ENCODE measurements at places on chromosomes 16 and 17.

GRCh38 chr16:85767531-85767930, 16.6 kb upstream of the C16orf74 start:
- peak; percentile 95 for DNase-seq

GRCh38 chr16:26598061-26598460, 468.7 kb upstream of the C16orf82 start:
- peak; percentile 37 for DNase-seq

GRCh38 chr17:3910420-3911270, 5.6 kb downstream of the P2RX1 start:
- DNase-seq: no peak

GRCh38 chr17:46109603-46110189, 83.5 kb downstream of the KANSL1 start:
- DNase-seq: no peak

DNA sequence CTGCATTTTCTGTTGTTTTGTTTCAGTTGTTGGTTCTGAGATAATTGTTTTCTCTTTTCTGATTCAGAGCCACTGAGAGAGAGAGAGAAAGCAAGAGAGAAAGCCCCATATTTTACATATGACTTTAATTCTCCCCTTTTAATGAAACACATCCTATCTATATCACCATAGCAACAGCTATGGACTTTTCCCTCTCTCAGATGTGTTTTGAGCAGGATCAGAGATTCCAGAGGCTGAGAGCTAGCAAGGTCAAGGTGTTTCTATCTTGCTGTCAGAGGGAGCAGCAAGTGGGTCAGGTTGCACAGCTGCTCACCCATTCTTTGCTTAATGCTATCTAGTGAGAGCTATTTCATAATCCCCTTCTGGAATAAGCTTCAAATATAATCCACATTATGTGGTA, 415.9 kb downstream of the CA10 start:
- no peak for DNase-seq

DNA sequence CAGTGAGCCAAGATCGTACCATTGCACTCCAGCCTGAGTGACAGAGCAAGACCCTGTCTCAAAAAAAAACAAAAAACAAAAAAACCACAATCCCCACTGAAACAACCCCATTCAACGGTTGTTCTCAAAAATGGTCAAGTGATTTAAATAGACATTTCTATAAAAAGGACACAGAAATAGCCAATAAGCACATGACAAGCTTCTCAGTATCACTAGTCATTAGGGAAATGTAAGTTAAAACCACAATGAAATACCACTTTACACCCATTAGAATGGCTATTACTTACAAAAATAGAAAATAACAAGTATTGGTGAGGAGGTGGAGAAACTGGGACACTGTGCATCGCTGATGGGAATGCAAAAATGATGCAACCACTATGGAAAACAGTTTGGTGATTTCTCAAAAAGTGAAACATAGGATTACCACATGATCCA, 26.6 kb upstream of the MYLK3 start:
- DNase-seq: no peak

GRCh38 chr17:41680426-41681040, 8.2 kb upstream of the EIF1 start:
- DNase-seq: no peak

GRCh38 chr16:78574571-78574970, 475.1 kb downstream of the WWOX start:
- no peak for DNase-seq

GRCh38 chr16:71911121-71911520, 15.8 kb downstream of the IST1 start:
- DNase-seq: no peak

DNA sequence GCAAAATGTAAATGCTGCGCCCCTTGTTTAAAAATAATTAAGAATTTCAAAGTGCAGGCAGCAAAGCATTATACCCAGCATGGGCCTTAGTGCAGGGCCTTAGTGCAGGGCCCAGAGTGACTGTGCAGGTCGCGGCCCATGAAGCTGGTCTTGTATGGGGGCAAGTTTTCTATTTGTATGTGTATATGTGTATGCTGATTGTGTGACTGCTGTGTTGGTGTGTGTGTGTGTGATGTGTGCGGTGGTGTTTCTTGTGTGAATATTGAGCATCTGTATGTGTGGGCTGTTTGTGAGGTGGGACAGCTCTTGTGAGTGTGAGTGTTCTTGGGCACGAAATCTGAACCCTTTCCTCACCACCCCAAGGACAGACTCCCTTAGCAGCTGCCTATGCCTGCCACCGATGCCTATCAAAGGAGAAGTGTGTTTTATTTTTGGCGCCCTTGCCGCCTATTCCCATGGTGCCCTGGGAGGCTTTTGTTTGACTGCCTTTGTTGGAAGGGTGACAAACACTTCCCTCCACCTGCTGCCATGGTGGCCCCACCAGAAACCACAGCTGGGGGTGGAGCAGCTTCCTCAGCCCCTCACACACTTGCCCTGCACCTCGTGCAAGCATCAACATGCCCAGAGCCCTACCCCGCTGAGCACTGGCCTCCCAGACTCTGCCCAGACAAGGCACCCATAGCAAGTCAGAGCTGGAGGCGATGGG, 18.0 kb downstream of the CCR7 start:
- no peak for DNase-seq

DNA sequence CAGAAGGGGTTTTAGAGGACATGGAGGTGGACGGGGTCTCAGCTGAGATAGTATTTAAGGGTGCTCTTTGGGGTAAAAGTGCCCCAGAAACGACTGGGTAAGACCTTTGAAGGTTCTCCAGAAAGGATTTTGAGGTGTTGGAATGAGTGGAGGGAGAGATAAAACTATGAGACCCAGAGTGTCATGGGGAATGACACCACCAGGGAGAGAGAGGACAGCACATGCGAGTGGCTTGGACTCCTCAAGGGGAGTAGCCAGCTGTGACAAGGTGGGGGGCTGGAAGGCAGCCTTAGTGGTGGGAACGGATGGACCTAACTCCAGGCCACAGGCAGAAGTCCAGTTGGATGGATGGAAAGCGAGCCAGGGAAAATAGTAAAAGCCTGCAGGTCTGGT, 19.2 kb upstream of the PITPNM3 start:
- no peak for DNase-seq

DNA sequence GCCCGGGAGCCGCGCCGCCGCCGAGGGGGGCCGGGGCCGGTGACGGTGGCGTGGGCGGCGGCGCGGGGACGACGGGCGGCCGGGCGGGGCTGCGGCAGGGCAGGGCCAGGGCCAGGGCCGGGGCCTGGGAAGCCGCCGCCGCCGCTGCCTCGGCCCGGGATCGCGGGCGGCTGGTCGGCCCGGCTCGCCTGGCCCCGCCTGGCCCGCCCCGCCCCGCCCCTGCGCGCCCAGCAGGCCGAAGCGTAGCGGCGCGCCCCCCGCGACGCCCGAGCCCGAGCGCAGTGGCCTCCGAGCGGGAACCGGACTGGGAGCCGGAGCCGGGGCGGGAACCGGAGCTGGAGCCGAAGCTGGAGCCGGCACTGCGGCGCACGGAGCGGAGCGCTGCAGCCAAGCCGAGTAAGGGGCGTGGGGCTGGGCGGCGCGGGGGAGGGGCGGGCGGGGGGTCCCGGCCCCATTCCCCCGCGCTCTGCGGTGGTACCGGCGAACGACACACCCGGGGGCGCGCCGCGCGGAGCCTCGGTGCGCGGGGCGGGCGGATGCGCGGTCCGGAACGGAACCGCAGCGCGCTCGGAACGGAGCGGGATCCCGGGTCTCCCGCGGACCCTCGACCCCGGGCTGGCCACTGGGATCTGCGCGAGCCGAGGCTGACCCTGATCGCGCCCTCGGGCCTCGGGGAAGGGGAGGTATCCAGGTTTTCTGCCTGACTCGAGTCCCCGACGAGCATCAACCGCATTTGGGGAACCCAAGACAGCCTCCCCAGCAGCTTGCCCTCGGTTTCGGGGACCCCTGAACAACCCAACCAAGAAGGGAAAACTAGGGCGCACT, at the start of gene BEAN1:
Gene BEAN1, plus strand, starts transcription at position 260 of the 825 bp plus-strand sequence. CDS start 10,382 bp downstream, outside the sequence.
- peak; percentile 33 for DNase-seq

DNA sequence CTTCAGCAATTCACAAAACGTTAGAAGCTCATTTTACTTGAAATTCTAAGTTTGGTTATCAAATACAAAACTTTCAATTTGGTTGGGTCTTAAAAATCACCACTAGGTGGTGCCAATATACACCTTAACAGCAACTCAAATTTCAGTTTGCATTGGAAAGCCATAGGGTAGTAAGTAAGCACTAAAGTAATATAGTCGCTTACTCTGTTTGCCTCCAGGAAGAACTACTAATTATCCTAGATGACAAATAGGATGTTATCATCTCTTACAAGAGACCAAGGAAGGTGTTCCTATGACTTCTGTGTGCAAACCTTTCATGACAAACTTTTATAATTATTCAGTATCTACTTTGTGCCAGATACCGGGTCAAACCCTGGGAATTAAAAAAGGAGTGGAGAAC, 93.3 kb downstream of the MYO1D start:
- peak; percentile 36 for DNase-seq

GRCh38 chr16:85544016-85544415, 69.1 kb upstream of the GSE1 start:
- no peak for DNase-seq

GRCh38 chr17:225551-225950, 44.1 kb upstream of the DOC2B start:
- no peak for DNase-seq

- DNase-seq: no peak
These were observed 27.5 kb downstream of the LRRC75A start for GRCh38 chr17:16464303-16465051.

- peak; percentile 66 for DNase-seq
These were observed 25.1 kb downstream of the SOX9 start for GRCh38 chr17:72145962-72146361.

- DNase-seq: no peak
These were observed 194.3 kb downstream of the C16orf78 start for GRCh38 chr16:49567950-49568349.

- DNase-seq: no peak
These were observed 7.4 kb downstream of the IRF8 start for GRCh38 chr16:85906349-85906748.

- no peak for DNase-seq
These were observed 32.3 kb upstream of the ANKRD40CL start for GRCh38 chr17:50799582-50799981.

- peak; percentile 69 for DNase-seq
These were observed 313.1 kb upstream of the TNRC6C start for GRCh38 chr17:77645072-77646045.

GRCh38 chr17:81287152-81287551, 8.0 kb downstream of the SLC38A10 start:
- no peak for DNase-seq

DNA sequence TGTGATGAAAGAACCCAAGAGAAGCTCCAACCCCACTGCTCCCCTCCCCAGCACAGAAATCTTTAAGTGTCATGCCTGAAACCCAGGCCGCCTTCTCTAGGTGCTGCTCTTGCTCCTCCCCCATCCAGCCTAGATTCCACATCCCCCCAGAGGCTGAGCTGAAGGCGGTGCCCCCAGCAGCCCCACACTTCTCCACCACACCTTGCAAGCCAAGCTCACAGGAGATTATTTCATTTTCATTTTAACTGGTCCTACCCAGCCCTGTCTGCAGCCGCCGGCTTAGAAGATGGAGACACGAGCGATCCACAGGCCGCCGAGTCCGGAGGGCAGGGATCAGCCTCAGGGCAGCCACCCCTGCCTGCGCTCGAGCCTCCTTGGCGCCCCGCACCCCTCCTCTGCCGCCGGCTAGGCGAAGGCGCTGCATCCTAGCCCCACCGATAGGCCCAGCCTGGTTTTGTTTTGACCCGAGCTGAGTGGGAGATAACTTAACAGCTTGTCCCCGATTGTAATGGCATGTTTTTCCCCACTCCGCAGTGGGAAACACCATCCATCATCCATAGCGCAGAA, 125.3 kb downstream of the RBFOX3 start:
- DNase-seq: no peak

DNA sequence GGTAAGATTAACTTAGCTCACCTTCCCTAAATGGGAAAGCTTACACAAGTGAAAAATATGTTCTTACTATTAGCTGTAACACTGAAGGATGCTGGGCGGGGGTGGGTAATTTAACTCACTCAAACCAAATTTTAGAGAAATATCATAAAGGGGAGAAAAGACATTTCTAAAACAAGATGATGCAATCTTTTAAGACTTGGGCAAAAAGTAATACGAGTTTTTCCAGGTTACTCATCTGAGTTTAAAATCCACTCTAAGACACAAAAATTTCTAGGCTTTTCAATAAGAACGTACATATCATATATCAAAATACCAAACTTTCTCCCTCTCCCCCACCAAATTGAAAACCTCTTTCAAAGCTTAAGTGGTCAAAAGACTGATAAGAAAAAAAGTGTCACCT, 228.8 kb downstream of the CEP112 start:
- no peak for DNase-seq

DNA sequence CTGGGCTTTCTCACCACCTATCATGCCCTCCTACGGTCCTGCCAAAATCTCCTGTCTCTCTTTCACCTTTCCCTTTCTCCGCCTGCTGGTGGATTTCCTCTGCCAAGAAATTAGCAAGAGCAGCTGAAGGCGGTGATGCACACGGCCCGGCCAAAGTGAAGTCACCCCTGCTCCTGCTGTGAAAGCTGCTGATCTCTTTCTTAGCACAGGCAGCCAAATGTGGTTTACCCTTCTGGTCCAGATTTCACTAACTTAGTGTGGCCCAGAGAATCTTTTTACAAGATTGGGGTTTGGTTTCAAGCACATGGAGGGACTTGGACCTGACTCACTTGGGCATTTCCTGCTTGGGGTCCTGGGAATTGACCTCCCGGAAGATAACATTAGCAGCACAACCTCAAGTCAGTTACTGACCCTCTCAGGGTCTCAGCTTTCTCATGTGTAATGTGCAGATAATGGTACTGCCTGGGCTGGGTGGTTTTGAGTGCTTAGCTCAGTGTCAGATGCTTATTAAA, 155.7 kb downstream of the SOCS1 start:
- peak; percentile 98 for DNase-seq

- no peak for DNase-seq
These were observed 114.8 kb downstream of the GRIN2A start for GRCh38 chr16:10067406-10067805.

DNA sequence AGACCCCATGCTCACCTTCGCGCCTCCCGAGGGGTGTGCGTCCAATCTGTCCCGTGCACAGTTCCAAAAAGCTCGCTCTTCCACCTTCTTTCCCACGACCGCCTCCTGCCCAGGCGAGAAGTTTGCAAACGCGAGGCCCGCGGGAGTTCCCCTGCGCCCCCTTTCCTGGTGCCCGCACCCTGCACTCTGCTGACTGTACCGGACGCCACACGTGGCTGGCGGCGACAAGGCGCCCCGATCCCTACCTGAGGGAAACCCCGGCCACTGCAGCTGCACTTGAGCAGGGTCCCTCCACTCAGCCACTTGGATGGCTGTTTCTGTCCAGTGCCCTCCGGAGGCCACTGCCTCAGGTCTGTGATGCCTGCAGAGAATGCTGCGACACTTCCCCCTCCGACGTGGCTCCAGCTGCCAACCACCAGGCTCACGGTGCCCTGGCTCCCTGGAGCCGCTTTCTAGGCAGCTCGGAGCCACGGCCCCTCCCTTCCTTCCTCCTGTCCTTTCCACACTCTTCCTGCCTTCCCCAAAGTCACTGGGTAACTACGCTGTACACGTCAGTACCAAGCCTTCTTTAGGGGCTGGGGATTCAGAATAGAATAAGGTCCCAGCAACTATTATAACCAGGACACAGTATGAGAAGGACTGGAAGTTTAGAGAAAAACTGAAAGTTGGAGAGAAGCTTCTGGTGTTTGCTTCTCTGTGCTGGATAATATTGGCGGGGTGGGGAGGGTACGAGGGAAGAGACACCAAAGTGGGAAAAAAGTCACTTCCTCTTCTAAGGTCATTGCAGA, at the start of gene MLKL:
Gene MLKL, minus strand, starts transcription at position 425 of the 788 bp plus-strand sequence. CDS start 5,105 bp downstream, outside the sequence.
- DNase-seq: peak; percentile 77

GRCh38 chr16:1991135-1991551, 1.4 kb downstream of the SYNGR3 start:
- DNase-seq: no peak

GRCh38 chr17:4838309-4838785, 5.2 kb downstream of the MINK1 start:
- DNase-seq: no peak

All from M059J (cell line).